Stimulated activated CD8-positive, alpha-beta memory T cell treated with anti-CD3 and anti-CD28 coated beads, Interleukin-4, amount 100 ng/mL, for 1 hour (primary cell): ENCODE measurements at places on chromosomes 2 and 18.

DNA sequence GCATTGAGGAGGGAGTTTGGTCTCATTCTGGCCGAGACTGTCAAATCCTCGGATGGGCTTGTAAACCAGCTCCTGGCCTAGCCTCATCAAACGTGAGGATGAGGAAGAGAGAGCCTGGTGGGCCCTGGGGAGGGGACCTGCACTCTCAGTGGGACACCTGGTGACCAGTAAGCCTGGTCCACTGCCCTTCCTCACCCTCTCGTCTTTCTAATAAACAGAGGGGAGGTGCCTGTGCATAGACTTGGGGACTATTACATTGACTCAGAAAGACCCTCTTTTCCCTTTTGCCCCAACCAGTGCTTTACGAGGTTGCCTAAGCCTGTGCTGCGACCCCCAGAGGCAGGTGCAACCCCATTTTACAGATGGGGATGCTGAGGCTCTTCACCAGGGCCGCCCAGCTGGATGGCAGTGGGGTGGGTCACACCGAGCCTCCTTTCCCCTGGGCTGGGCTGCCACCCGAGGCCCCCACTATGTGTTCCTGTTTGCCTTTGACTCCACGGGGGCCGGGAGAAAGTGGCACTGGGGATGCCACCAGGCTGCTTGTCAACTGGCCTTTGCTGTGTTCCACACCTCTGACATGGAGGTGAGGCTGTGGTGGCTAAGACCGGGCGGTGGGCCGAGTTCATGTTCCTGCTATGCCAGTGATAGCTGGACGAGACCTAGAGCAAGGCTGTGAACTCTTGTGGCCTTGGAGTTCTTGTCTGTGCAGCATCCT is 85.9 kb downstream of the GLI2 start:
- no peak for DNase-seq

GRCh38 chr2:196286821-196287220 is 115.4 kb upstream of the STK17B start:
- no peak for DNase-seq

GRCh38 chr2:69583321-69583833 is 60.2 kb downstream of the AAK1 start:
- no peak for DNase-seq

DNA sequence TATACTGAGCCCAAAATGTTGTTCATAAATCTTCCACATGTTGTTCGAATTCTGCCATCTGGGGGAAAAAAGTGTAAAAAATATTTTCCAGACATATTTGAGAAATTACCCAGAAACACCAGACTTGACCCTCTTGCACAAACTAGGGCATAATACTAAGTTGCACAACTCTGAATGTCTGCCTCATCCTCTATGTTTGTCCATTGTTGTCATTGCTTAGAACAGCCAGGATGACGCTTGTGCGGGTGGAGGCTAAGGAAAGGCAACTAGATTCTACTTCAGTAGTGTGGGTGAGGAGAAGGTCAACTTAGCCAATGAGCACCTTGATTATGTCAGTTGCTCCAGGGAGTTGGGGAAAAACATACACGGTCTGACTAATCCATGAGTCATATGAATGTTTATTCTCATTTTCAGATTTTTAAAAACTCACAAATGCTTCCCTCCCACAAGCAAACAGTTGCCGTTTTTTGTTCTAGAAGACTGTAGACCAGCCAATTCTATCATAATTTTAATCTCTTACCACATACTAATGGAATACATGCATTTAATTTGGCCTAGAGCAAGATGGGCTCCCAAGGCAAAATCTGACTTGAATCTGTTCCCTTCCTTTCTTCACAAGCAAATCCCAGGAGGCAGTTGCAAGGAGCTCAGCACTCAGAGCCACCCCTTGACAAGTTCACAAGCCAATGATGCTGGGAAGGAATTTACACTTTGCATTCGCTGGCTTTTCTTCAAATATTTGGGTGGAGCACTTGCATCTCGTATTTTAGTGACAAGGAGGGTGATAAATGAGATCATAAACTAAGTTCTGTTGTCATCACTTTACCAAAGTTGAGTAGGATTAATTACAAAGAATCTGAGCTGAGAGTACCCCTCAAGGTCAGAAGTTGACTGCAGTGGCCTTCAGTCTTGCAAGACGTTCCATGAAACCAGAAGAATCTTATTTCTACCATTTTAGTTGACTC is 163.2 kb upstream of the TWIST2 start:
- no peak for DNase-seq

DNA sequence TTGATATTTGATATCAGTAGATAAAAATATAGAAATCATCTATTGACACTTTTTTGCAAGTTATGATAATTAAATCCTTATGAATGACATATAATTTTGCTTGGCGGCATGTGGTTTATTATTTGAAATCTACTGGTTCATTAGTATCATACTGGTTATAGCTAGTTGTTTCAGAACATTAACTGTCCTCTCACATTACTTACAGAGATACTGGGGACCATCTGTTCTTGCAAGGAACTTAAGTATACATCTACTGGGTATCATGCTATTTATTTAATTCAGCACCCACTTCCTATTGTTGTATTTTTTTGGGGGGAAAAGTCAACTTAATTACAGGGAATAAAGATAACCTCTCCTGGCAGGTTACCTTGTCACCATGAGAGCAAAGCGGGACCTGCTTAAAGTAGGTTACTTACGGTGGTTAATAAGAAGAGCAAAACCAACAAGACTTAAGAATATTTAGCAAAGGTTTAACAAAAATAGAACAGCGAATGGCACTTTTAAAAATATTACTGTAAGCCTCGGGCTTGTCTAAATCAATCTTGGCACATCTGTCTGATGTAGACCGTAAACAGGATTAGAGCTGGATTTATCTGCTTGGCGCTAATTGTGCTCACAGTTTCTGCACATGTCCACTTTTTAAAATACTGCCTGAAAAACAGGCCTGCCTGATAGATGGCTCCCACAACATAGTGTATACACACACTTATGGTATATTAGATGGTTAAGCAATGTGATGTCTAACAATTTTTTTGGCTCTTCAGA is 41.8 kb downstream of the CERKL start:
- no peak for DNase-seq

DNA sequence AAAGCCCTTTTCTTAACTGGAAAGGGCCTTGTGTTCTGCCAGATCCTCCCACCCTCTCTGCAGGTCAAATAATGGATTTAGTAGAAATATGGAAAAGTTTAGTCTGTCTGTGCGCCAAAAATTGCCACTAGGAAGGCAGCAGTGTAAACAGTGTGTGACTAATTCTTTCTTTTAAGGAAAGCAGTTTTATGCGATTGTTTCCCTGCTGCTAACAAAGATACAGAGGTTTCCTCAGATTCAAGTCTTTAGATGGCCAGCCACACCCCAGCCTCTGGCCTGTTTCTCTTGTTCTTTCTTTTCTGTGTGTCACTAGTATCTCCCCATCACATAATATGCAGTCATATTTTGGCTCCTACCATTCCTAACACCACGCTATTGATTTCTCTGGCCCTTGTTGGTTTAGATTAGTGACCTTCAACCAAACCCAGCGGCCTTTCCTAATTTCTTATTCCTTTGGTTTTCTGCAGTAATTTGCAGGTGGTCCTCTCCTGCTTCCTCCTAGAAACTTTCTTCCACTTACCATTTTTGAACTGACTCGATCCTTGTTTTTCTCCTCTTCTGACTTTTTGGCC is 157.4 kb downstream of the LTBP1 start:
- no peak for DNase-seq

DNA sequence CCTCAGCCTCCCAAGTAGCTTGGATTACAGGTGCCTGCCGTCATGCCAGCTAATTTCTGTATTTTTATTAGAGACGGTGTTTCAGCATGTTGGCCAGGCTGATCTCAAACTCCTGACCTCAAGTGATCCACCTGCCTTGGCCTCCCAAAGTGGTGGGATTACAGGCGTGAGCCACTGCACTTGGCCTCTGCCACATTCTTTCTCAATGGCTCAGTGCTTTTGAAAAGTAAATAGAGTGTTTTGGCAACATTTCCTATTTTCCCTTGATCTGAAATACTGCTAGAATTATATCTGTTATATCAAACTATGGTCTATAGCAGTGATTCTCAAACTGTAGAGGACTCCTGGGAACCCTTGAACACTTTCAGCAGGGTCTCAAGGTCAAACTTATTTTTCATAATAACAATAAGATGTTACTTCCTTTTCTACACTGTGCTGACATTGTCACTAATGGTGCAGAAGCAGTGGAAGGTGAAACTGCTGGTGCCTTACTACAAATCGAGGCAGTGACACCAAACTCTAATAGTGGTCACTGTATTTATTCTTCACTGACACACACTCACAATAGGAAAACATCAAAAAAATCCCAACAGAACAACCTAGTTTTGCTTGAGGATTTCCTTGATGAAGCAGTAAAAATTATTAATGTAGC is 10.6 kb downstream of the DAW1 start:
- DNase-seq = no peak

DNA sequence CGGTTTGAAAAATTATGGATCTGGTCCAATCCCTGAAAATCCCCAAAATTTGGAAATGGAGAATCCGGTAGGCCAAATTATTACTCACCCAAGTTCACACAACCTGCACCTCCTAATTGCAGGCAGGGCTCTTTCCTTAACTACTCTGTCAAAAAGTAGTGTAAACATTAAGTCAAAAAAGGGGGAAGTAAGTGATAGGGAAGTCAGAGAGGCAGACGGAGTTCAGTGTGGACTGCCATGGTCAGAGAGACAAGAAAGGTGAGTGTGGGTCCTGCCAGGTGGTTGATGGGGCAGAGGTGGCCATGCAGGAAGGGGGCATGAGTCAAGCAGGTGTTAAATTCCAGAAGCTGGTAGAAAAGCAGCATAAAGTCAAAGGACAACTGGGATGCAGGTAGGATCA is 104.7 kb upstream of the STPG4 start:
- no peak for DNase-seq
